AG04450 (cell line): ENCODE measurements at places on chromosomes 3 and 15. TPM values are rescaled to one million over a fixed set of nuclear protein-coding genes. Genes with fewer than 3 reads are reported as not detected.

DNA sequence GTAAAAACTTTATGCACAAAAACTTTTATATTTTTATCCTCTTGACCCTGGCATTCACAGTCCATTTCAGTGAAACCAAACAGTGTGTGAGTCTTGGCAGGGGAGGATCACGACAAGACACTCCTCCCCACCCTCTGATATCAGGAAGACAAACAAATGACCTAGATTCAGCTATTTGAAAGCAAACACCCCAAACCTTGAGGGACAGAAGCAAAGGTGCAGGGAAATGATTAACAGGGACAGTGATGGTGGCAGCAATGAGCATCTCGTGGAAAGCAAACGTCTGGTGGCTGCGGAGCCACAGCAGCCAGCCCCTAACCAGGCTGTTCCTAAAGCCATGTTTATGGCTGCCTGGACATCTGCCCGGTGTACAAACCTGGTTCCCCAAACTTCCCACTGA lies 52.1 kb downstream of the FSIP1 start:
- DNase-seq = no peak

DNA sequence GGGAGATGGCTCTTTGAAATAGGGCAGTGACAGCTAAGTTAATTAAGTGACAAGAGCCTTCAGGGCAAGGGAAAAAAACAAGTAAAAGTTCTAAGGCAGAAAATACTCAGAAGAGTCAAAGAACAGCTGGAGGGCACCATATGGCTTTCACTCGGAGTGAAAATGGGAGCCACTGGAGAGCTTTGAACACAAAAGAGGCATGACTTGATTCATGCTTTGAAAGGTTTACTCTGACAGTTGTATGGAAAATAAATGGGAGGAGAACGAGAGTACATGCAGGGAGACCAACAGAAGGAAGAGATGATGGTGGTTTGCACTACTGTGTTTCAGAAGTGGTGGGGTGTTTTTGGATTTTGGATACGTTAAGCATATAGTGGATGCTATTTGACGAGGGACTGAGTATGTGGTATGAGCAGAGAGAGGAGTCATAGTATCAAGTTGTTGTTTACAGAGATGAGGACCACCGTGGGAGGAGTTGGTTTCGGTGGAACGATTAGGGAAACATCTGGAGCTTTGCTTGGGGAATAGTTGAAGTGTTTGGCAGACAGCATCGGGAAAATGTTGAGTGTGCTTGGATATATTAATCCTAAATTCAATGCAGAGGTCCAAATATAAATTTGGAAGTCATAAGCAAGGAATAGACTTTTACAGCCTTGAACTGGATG lies 411.5 kb downstream of the GABRG3 start:
- DNase-seq = no peak

DNA sequence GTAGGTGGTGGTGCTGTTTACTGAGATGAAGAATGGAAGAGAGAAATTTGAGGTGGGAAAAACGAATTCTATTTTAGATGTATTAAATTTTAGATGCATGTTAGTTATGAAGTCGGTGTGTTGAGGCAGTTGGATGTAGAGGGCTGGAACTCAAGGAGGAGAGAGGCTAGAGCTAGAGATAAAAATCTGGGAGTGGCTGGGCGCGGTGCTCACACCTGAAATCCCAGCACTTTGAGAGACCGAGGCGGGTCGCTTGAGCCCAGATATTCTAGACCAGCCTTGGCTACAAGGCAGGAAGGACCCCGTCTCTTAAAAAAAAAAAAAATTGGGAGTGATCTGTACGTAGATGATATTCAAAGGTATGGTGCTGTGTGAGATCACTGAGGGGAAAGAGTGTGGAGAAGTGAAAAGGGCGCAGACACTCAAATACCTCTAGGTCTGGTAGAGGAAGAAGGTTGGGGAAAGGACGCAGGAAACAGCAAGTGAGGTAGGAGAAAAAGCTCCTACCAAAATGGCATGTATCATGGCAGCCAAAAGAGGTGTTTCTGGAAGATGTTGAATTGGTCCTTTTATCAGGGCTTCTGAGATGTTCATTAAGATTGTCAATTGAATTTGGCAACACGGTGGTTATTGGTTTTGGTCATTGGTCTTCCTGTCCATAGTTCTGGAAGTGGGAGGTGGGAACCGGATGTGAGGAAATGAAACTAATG lies 1.8 kb downstream of the YEATS2 start:
- DNase-seq = no peak

- no peak for DNase-seq
Observed at GRCh38 chr3:139084176-139084575, 39.5 kb upstream of the PRR23C start.

GRCh38 chr3:5007873-5008272 lies 28.6 kb downstream of the BHLHE40 start:
- no peak for DNase-seq

DNA sequence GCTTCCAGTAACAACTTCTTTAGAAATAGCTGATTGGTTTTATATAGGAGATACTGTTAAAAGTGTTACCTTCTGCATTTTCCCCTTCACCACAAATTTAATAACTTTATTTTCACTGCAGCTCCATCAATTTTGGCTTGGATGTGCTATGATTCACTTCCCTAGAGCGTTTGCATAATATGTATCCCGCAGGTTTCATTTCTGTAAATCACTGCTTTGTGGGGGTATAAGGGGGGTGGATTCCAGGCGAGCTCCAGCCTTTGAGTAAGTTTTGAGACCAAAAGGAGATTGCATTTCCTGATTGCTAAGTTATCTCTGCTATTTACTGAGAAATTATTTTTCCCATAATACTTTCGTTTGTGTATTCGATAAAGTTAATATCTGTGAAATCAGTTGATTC lies 232.6 kb downstream of the TBL1XR1 start:
- DNase-seq = no peak

- DNase-seq = no peak
Observed at GRCh38 chr3:141421186-141421585, 52.9 kb downstream of the ZBTB38 start.

- DNase-seq = no peak
Observed at GRCh38 chr3:20052851-20053250, 12.6 kb downstream of the KAT2B start.

GRCh38 chr15:99125061-99125891 lies 20.4 kb downstream of the SYNM start:
- no peak for DNase-seq

GRCh38 chr3:61718565-61718964 lies 157.2 kb downstream of the PTPRG start:
- no peak for DNase-seq

- no peak for DNase-seq
Observed at GRCh38 chr3:8767256-8767666, 2.2 kb downstream of the OXTR start.

- DNase-seq = no peak
Observed at GRCh38 chr3:81545572-81545971, 215.9 kb downstream of the GBE1 start.

DNA sequence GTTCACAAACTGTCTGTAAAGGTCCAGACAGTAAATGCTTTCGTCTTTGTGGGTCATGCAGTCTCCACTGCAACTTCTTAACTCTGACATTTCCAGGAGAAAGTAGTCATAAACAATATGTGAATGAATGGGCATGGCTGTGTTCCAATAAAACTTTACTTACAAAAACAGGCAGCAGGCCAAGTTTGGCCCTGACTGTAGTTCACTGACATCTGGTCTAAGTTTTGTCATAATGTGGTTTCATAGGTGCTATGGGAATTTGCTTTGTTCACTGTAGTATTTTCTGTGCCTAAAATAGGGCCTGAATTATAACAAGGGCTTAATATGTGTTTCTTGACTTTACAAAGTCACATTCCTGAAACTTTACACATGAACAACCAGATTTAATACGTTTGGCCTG lies 186.0 kb upstream of the KBTBD8 start:
- no peak for DNase-seq

DNA sequence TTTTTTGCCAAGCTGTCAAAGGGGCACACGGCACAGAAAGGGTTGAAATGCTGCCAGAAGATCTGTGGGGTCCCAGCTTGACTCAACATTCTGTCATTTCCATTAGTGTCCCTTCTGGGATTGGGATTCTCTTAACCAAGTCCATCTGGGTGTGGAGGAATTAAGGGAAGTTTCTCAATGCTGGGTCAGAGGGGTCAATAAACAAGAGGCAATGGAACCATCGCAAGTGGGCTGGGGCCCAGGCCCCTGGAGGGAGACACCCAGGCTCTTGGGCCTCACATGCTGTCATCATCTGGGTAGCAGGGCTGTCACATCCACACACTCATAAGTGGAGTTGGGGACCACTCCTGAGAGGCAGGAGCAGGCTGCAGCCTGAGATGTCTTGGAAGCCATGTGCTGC lies 8.1 kb upstream of the APOD start:
- DNase-seq = no peak

- no peak for DNase-seq
Observed at GRCh38 chr15:74460298-74460697, 662 bp downstream of the UBL7 start.

GRCh38 chr3:51860703-51861665 lies at the start of gene IQCF2:
Gene IQCF2 (plus strand): TSS chr3:51861615. CDS start chr3:51861667, 52 bp downstream.
- DNase-seq = no peak

DNA sequence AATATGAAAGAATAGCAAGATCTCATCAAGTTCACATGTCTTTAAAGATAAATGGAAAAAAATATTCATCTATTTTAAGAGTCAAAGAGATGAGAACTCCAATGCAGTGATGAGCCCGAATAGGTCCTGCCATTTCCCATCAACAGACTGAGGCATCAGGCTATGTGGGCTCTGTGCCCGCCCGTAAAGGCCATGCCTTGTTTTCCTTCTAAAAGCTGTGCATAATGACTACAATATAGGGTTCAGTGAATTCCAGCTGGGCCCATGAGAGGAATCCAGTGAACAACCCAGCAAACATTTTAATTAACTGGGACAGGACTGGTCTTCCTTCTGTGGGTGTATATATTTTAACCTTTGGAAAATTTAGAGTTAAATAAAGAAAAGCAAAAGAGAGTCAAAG lies 44.6 kb downstream of the RASGRP1 start:
- DNase-seq = no peak

- DNase-seq = no peak
Observed at GRCh38 chr15:70267879-70268278, 170.2 kb upstream of the TLE3 start.

GRCh38 chr15:61524086-61524485 lies 295.0 kb upstream of the RORA start:
- DNase-seq = no peak

DNA sequence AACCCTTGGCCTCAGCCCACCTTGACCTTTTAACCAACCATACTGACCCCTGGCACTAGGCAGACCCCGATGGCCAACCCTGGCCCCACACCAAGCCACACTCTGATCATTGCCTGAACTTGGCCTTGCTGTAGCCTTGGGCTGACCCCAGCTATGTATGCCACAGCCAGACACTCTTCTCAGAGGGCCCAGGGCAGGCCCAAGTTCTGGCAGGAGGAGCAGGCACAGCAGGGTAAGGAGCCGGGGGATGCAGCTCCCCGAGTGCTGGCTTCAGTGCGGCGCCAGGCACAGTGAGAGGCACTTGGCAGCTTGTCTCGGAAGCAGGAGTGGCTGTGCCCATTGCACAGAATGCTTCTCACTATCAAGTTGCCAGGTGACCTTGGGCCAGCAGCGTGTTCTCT lies 22.3 kb downstream of the PRR20G start:
- DNase-seq = no peak

- no peak for DNase-seq
Observed at GRCh38 chr15:92683511-92683834, 27.9 kb upstream of the FAM174B start.

DNA sequence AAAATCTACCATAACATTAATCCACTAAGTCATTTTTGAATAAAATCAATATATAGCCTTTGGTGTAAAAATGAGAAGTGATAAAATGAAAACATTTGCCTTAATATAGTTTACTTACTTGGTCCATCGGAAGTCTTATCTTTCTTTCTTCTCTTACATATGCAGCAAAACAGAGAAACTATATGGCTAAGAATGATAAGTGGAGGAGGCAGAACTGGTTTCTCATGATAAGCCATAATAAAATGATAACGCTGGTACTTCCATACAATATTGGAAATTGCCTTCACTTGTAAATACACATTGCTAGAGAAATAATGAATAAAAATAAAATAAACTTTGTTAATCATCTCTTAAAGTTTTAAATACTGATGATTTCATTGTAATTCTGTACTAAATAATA lies 47.8 kb upstream of the USP50 start:
- no peak for DNase-seq

DNA sequence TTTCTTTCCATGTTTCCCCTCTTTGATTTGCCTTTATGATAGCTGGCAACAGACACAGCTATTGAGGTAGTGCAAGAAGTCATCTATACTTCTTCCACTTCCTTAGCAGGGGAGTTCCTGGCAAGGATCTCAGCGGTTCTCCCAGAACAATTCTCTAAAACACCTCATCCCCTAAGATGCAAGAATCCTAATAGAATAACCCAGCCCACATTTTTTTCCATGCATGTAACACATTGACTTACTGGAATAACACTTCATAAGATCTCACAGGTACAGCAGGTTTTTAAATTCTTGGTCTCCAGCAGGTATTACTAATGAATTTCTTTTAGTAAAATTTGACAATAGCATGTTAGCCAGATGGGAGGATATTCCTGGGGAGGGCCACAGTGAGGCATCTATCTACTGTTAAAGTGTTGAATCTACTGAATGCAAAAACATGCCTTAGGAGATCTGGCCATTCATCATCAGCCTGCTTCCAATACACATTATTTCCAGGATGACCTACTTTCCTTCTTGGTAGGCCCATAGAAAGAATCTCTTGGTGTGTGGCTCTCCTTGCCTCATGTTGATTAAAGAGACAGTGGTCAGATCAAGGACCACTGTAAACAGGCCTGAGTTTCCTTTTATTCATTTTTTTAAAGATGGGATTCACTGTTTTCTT lies 78.5 kb downstream of the RAD18 start:
- no peak for DNase-seq

DNA sequence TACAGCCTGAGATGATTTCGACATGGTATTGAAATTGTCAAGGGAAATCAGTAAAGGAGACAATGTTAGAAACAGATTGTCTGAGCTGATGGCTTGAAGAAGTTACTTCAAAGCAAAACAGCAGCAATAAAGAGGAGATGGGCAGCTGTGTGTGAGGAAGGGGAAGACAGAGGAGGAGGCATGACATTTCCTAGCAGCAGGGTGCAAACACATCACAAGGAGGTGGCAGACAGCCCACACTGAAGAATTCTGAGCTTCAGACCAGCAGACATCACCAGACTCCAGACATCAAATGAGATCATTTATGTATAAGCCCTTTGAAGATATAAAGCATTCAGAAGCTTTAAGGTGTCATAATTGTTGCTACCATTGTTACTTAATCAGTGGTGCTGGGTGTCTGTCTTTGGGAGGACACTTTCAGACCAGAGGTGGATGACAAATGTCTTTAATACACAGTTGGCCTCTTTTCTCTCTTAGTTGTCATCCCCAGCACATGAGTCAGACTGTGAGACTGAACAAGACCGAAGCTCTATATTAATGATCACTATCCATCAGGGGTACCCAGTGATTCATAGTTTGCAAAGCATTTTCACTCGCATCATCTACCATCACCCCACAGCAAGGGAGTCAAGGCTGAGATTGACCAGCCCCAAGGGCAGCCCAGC lies 203.9 kb downstream of the MINAR1 start:
- no peak for DNase-seq

Gene TRPM1
- polyA plus RNA-seq = not detected in 2 replicates

Gene LRRC2
- polyA plus RNA-seq = 3.3 and 4.2 TPM in 2 replicates

Gene BFSP2
- polyA plus RNA-seq = not detected in 2 replicates

Gene C3orf49
- not detected in 2 replicates for polyA plus RNA-seq

Gene DAZL
- polyA plus RNA-seq = not detected in 2 replicates

Gene ACY1
- polyA plus RNA-seq = 20.4 and 27.8 TPM in 2 replicates

Gene FOXB1
- polyA plus RNA-seq = not detected in 2 replicates
